ENCODE measurements at places on chromosomes 4 and X.

DNA sequence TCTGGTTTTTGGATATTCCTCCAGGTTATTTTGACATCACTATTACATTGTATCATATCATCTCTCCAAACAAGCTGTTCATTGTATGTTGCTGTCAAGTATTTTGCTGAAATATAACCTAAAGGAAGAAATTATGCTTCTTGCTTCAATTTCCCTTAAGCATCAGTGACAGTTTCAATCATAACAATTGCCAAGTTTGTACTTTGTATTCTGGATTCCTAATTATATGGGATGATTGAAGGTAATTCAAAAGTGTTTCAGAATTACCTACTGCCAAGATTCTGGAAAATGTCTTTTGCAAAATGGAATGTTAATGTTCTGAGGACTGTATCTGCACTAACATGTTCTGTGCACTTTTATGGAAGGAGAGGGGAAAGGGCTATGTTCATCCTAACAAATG, 228.7 kb downstream of the PRDM5 start:
- DNase-seq, result no peak

DNA sequence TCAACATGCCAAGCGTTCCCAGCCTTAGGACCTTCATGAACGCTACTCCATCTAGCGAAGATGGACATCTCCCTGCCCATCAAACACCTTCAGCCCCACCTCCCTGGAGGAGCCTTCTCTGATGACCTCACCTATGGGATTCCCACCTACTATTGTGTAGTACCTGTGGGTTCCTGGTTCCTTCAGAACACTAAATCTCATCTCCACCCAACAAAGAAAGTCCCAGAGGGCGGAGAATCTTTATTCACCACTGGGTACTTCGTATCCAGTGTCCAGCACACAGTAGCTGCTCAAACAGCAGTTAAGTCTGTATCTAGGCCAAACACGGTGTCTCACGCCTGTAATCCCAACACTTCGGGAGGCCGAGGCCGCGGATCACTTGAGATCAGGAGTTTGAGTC, 10.1 kb downstream of the RBM47 start:
- DNase-seq, result no peak

- DNase-seq, result no peak
These were observed 12.2 kb upstream of the FMR1 start for GRCh38 chrX:147899379-147900114.

DNA sequence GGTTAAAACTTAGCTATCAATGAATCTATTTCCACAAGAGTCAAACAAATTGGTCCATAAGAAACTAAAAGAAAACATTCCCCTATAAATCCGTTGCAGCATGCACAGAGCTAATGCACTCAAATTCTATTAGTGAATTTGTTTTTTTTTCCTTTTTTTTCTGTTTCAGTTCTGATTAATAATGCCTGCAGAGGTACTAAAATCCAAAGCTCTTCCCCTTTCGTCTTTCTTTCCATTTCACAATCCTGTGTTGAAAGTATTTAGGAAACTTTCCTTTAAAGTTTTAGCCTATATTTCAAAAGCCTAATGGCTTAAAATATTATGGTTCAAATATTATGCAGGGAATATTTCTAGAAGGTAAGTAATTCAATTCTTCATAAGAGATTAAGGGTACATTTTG, 45.9 kb upstream of the VEGFD start:
- no peak for DNase-seq

- DNase-seq, result no peak
These were observed 72.1 kb downstream of the GPR101 start for GRCh38 chrX:136961594-136962135.

- DNase-seq, result no peak
These were observed 45.7 kb downstream of the C4orf50 start for GRCh38 chr4:5972571-5972970.

DNA sequence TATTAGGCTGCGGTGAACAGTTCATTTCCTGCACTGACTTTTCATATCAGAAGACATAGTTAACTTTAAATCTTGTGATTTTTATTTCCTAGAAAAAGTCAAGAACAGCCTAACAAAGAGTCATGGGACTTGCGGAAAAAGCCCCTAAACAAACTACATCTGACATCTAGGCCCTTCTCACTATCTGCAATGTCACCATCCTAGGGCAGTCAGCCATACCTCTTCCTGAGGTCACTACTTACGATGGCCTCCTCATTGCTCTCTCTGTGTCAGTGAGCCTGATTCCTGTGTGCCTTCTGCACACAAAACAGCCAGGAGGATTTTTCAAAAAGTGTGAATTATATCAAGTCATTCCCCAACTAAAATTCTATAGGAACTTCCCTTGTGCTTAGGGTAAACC, 22.4 kb upstream of the KIT start:
- no peak for DNase-seq

GRCh38 chr4:10623862-10624261, 60.7 kb downstream of the CLNK start:
- DNase-seq, result no peak
